Activated naive CD4-positive, alpha-beta T cell treated with anti-CD3 and anti-CD28 coated beads, Interleukin-2, amount 10 ng/mL, durations not matched to agents 5 hours and 36 hours (primary cell): ENCODE measurements at places on chromosomes 2 and 18. TPM values are rescaled to one million over a fixed set of nuclear protein-coding genes. Genes with fewer than 3 reads are reported as not detected.

LRP1B gene
- not detected for total RNA-seq

CDH19 gene
- not detected for total RNA-seq

MAB21L4 gene
- total RNA-seq, result not detected

B3GNT7 gene
- not detected for total RNA-seq

MTERF4 gene
- total RNA-seq, result 53.5 TPM

STK39 gene
- 26.6 TPM for total RNA-seq

KIF3C gene
- total RNA-seq, result 6.0 TPM

KCNIP3 gene
- total RNA-seq, result not detected
